ENCODE measurements at places on chromosomes 7 and 10. TPM values are rescaled to one million over a fixed set of nuclear protein-coding genes. Genes with fewer than 3 reads are reported as not detected.

Gene PDE6C
- total RNA-seq = not detected

GRCh38 chr7:26928703-26929347, 64.4 kb upstream of the SKAP2 start:
- no peak for DNase-seq

GRCh38 chr10:34292675-34293074, 522.4 kb downstream of the PARD3 start:
- no peak for DNase-seq

DNA sequence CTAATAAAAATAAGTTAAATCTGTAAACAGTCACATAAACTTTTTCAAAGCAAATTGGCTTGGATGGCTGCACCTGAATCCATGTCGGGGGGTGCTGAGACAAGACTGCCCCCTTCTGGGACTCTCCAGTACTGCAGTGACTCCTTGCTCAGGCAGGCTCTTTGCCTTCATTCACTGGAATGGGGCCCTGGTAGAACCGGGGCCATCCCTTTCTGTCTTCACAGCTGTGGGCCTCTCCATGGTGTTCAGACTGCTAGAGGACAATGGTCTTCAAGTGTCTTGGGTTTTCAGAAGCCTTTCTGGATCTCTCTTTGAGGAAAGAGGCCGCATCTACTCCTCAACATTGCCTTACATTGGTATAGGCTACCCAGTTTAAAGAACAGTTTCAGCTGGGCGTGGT, 16.1 kb upstream of the IMPDH1 start:
- peak; percentile 57 for DNase-seq

DNA sequence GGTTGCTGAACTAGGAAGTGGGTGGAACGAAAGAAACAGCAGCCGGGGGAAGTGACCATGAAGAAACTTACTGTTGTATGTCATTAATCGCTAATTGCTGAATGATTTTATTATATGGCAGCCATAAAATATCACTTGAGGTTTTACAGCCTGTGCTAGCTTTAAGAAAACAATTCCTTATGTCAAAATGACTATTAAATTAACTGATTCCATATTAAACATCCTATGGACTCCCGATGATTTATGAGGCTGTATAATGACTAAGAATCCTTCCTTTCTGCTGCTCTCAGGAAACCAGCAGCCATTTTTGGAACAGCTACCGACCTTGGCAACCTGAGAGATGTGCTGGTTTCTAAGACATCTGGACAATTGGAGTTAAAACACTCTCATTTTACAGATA, 421.9 kb downstream of the SORCS3 start:
- DNase-seq = no peak

DNA sequence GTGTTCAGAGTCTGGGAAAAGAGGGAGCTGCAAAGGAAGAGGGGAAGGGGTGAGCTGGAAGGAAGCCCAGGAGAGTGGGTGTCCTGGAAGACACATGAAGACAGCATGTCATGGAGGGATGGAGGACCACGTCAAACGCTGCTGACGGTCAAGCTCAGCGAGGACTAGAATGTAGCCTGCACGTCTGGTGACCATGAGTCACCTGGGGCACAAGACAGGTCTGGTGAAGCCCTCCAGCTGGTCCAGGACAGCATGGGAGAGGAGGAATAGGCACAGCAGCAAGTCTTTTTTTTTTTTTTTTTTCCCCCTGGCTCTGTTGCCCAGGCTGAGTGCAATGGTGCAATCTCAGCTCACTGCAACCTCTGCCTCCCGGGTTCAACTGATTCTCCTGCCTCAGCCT, 19.6 kb upstream of the AMZ1 start:
- peak; percentile 44 for DNase-seq

Gene OR2A12
- total RNA-seq = not detected

Gene SLC39A12
- not detected for total RNA-seq

Gene CCNY
- total RNA-seq = 28.3 TPM

Gene MTURN
- 14.7 TPM for total RNA-seq

Gene PNLIPRP1
- total RNA-seq = not detected

DNA sequence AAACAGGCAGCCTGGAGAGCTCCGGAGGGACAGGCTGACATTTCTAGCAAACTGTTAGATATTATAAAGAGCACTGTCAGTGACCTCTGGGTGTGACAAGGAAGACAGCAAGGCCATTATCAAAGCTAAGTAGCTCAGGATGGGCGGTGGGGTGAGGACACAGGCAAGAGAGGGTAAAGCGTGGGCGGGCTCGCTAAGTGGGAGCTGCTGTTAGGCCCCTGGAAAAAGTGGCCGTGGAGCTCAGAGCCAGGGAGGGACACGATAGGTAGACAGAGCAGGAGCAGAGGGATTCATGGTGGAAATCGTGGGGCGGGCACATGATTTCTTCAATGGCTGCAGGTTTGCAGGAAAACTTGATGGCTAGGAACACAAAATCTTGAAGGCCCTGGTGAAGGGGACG, 51.4 kb upstream of the NPS start:
- DNase-seq = no peak

DNA sequence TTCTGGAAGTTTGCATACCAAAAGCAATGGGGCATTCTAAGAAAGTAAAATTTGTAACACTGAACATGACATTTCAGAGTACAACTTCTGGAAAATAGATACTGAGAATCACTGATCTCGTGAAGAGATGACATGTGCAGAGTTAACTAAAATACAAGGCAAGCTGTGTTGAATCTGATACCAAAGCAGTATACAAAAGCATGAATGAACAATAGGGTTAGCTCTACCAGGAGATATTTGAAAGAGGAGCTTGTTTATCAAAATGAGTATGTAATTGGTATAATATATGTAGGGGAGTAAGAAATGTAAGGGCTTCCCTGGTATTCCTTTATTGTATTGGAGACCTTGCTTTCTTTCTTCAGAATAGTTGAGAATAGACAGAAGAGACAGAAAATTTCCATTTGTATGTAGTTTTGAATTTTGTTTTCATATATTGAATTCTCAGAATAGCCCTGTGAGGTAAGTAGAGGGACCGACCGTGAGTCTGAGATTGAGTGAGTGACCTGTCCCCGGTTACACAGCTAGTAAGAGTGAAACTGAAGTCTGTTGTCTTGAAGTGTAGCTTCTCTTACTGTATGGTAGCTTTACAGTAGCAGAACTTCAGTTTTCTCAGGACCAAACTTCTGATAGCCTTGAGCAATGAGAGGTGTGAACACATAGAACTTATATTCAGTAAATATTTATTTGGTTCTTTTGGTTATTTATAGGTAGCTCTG, 5.0 kb downstream of the HBP1 start:
- DNase-seq = no peak

DNA sequence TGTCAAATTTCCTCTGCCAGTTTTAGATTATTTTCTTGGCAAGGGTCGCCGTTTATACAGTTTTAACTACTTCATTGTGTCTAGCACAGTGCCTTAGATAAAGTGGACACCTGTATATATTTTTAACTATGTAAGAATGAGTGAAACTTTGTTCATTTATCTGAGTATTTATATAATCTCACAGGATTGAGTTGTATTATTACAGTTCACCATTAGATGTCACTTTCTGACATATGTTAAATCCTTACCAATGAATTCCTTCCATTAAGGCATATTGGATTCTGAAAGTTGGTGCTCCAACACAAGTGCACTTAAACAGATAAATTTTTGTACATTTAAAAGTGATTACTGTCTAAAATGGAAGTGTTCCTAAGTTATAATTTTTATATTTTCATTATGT, 43.0 kb downstream of the ZMYND11 start:
- DNase-seq = no peak

DNA sequence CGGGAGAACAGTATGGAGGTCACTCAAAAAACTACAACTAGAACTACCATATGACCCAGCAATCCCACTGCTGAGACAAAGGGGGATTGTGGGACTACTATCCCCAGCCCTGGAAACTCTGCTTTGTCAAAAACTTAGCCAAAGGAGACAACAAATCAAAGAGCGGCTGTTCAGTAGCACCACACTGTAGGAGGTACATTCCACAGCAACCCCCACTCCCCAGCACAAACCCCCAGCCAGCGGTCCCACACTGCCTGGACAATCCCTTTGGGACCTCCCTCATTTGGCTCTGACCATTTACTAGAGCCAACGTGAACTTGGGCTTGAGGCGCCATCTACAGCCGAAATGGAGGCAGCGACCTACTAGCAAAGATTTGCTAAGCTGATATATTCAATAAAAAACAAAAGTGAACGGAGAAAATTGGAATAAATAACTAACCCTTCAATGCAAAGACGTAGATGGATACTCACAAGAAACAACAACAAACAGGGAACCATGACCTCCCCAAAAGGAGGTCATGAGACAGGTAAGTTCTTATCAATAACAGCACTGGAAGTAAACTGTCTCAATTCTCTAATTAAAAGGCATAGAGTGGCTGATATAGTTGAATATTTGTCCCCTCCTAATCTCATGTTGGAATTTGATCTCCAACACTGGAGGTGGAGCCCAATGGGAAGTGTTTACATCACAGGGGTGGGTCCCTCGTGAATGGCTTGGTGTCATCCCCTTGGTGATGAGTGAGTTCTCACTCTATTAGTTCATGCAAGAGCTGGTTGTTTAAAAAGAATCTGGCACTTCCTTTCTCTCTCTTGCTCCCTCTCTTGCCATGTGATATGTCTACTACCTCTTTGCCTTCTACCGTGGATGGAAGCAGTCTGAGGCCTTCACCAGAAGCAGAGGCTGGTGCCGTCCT, 119.0 kb upstream of the KCNMA1 start:
- no peak for DNase-seq

GRCh38 chr7:48245751-48246472, 74.7 kb downstream of the ABCA13 start:
- no peak for DNase-seq

DNA sequence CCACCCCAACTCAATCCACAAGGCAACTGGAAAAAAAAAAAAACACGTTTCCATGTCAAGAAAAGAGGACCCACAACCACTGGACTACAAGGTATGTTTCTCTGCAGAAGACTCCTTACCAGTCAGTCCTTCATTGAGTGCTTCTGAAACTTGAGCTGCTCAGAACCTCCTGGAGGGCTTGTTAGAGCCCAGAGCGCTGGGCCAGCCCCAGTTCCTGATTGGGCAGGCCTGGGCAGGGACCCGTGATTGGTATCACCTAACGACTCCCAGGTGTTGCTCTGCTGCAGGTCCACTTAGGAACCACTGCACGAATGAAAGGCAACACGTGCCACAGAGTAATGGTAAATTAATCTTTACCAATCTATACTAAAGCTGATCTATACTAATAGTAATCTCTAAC, 473 bp upstream of the CCDC201 start:
- DNase-seq = no peak

Gene TMEM248
- 118 TPM for total RNA-seq

Gene VWA2
- 0.18 TPM for total RNA-seq

DNA sequence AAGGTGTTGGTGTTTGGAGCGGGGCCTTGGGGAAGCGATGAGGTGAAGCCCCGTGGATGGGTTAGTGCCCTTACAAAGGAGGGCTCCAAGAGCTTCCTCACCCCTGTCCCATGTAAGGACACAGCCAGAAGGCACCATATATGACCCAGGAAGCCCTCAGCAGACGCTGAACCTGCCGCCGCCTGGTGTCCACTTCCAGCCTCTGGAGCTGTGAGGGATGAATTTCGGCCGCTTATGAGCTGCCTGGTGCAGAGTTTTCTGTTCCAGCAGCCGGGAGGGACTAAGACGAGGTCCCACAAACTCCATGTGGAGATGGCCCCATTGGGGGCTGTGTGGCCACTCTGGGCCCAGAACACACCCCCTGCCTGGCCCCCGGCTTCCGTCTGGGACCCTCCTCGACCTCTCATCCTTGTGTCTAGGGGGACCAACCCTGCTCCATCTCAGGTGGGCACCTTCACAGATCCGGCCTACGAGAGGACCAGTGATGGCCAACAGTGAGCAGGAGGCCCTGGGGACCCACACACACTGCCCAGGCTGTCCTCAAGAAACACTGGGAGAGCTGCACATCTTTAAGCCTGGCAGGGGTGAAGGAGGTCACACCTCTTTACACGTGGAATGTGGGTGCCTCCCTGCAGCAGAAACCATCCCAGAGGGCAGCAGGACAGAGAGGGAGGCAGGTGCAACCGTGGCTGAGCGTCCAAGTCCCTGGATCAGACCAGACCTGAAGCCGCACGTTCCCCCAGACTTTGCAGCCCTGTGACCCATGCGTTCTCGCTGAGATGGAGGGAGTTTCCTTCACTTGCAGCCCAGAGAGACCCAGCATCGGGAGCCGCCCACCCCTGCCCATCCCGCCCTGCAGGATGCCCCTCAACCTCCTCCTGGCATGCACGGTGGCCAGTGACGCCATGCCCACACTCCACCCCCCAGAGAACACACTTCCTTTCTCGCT, 96.1 kb downstream of the PDGFA start:
- no peak for DNase-seq

- DNase-seq = no peak
These were observed 35.7 kb downstream of the SEMA3E start for GRCh38 chr7:83613232-83613631.

Gene RAMP3
- total RNA-seq = 6.6 TPM

GRCh38 chr10:99913831-99914235, 95.9 kb downstream of the DNMBP start:
- no peak for DNase-seq

DNA sequence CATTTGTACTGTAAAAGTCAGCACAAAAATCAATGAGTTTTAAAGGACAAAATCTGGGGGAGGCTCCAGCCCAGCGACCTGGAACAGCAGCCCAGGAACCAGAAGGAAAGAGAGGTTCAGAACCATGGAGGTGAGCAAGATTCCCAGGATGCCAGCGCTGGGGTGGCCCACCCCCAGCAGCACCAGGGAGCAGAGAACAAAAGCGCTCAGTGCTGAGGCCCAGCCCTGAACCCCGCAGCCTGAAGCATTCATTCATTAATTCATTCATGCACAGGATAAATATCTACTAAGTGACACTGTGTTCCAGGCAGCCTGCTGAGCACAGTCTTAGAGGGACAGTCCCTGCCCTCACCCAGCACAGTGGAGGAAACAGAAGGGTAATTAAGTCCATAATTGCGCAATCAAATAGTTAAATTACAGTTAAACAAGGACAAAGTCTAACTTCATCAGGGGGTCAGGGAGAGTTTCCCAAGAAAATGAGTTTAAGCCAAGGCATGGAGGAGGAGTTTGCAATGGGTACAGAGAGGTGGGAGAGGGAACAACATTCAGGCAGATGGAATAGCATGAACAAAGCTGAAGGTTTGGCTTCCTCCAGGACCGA, 202.3 kb downstream of the GRID1 start:
- DNase-seq = no peak

All from ovary (tissue), 10 donors.